ENCODE measurements at places on chromosomes 2 and 18.

DNA sequence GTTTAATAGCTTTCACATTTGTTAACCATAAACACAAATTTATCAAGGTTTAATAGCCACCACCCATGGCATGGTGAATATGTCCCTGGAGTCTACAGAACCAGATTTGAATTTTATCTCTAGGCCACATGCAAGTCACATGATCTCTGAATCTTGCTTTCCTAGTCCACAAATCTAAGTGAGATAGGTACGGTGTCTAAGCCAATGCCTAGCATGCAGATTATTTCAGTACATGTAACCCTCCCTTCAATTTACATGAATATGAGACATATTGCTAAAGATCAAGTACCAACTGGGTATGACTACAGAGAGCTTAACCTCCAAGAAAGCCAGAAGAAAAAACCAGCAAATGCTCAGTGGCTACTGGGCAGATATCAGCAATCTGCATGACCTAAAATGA, 10.0 kb downstream of the ZNF24 start:
- no peak for DNase-seq

DNA sequence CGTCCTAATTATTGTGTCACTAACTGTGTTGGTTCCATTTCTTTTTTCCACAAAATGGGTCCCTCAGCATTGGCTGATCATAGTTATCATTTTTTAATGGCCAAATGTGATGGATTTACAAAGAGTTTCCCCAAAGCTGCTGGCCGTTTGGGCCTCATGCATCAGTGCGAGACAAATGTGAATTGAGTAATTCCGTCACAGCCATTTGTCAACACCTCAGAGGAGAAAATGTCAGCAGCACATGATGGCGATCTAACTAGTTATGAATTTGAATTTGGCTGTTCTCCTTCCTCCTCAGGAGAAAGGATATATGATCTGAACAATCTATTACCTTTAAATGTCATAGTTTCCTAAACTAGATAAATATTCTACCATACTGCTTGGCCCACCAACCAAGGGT, 54.9 kb upstream of the SP3 start:
- DNase-seq: no peak

DNA sequence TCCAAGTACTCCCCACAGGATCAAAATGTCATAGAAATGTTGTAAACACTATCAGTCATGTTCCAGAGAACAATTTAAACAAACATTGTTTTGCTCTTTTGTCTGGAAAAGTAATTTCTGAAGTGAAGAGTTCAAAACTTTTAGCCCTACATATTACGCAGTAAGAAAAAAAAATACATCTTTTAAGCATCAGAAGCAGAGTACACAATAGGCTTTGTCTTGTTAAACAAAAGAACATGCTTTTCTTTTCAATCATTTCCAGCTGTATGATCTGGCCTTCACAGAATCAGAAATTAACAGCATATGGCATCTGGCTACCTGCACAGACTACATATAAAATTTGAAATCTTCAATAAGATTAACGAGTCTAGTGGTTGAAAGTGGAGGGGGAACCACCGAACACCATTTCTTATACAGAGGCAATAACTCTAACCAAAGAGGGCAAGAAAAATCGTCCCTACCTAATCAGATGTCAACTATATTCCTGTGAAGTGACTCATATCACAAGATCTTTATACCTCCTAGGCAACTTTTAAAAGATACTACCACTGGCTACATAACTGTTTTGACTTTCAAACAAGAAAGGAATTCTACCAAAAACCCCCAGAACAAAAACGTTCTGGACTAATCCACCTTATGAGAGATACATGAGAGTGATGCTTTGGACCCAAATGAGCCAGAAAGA, 149.3 kb downstream of the EXOC6B start:
- DNase-seq: no peak

DNA sequence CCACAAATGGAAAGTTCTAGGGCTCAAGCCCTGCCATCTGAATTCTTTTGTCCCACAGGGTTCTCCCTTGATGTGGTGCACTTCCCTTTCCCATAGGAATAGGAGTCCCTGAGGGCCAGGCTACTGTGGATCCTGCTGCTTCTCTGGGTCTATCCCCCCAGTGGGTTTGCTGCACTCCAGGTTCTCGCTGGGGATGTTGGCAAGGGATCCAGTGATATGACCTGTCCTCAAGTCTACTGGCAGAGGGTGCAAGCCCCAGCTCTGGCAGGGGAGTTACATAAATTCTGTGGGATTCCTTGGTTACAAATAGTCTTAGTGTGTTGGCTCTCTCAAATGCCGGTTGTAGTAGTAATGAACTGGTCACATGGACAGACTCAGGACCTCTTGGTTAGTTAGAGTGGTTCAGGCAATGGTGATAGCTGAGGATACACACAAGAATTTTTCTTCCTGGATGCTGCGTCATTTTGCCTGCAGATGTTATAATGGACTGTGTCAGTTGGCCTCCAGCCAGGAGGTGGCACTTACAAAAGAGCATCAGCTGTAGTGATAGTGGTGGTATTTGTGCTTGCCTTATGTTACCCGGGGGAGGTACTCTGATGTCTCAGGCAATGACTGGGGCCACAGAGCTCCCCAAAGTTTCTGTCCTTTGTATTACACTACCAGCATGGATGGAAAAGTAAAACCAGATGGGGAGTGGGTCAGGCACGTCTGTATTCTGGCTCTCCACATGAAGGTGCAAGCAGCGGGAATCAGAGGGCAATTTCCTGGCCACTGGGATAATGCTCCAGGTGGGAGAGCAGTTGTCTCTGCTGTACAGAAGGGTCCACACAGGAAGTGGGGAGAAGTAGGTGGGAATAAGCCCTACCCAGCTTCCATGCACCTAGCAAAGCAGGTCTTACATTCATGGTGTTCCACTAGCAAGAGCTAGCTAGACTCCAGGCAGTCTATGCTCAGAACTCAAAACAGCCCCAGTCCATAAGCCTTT, 267.9 kb downstream of the SOX11 start:
- no peak for DNase-seq

DNA sequence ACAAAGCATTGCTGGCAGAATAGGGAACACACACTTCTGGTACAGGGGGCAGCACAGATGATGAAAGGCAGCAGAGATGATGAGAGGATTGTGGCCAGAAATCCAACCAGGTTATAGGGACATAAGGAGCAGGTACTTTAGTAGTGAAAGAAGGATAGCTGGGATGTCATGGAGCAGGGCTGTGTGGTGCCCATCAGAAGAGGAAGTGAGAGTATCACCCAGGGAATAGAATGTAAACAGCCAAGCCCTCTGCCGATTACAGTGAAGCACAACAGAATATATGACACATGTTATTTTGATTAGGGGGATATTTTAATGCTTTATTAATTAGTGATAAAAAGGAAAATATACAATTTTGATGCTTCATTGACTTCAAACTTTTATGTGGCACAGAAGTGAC, 883.4 kb upstream of the CDH2 start:
- no peak for DNase-seq

DNA sequence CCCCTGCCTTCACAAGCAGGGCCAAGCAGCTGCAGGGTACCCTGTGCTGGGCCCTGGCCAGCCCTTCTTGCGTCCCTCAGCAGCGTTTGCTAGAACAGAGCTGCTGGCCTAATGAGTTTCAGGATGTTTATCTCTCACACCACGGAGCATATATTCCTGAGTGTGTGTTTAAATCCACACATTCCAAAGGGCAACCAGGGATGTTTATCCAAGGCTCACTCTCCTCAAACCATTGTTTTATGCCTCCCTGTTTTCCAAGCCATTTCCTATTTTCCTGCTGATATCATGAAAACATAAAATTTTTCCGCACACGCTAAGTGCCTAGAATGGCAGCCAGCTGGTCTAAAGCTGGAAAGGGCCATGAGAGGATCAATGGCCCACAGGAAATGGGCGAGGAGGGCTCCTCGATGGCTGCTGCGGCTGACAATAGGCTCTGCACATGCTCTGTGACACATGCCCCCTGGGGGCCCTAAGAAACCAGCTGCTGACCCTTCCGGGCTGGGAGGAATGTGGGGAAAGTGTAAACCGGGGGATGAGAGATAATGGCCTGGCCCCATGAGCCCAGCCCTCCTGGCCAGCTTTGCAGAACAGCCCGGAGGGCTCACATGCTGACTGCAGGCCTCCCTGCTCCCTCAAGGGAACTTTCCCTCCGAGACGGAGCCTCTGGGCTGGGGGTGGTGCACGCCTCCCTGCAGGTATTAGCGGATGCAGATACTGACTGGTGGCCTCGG, 194.0 kb downstream of the NDUFA10 start:
- no peak for DNase-seq

- DNase-seq: no peak
Measured at GRCh38 chr2:236965021-236965840, 120.5 kb upstream of the COPS8 start.

DNA sequence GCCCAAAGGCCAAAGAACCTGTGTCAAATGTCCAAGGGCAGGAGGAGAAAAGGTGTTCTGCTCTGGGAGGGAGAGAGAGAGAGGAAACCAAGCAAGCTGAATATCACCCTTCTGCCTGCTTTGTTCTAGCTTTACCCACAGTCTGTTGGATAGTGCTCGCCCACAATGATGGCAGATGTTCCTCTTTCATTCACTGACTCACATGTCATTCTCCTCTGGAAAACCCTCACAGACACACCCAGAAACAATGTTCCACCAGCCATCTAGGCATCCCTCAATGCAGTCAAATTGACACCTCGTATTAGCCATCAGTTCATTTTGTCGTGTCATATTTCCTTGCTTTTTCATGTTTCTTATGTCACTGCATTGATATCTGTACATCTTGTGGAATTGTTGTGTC, 150.3 kb downstream of the UBR3 start:
- no peak for DNase-seq

GRCh38 chr2:22604136-22604535, 780.8 kb upstream of the KLHL29 start:
- no peak for DNase-seq

DNA sequence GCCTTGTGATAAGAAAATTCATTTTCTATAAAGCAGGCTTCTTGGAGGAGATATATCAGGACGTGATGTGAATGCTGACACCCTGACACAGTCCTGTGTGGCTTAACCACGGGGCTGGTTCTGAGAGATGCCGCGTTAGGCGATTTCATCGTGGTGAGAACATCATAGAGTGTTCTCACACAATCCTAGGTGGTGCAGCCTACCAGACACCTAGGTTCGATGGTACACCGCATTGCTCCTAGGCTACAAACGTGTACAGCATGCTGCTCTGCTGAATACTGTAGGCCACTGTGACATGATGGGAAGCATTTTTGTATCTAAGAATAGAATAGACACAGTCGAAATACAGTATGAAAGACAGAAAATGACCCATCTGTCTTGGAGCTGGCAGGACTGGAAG, 82.5 kb downstream of the TNFRSF11A start:
- DNase-seq: no peak

GRCh38 chr2:54557601-54558187, 101.6 kb downstream of the SPTBN1 start:
- peak; percentile 70 for DNase-seq

GRCh38 chr2:141692829-141693228, 438.0 kb downstream of the LRP1B start:
- no peak for DNase-seq

DNA sequence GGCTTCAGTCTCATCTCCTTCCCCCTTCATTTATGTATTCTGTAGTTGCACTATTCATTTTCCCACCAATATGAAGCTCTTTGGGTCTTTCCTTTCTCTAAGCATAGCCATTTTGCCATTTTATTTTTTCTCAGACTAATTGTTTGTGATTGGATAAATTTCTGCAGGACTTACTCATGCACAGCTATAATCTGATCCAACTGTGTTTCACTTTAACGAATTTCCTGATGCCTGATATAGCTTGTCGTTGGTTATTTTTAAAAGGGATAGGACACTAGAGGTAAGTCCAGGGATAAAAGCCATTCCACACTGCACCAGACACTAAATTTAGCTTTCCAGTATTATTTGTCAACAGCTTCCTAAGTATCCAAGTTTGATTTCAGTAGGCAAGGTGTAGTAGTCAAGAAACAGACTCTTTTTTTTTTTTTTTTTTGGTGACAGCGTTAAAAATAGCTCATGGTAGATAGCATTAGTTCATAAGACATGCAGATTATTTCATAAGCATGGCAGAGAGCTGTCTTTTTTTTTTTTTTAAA, 17.4 kb downstream of the ASB18 start:
- no peak for DNase-seq

DNA sequence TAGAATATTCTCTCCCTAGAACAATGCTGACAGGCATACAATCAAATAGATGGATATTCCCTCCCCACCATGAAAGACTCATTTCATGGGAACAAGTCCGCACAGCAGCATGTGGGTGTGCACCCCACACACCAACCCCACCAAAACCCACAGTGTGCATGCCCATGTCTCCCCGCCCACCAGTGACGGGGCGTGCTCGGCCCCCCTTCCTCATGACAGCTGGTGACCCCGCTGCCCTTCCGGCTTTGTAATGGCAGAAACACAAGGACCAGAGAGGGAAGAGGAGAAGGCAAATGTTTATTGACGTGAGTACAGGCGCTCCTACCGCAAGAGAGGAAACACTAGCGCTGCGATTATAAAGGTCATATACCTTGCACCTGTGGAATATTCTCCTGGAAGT, 30.8 kb upstream of the ODC1 start:
- DNase-seq: no peak

DNA sequence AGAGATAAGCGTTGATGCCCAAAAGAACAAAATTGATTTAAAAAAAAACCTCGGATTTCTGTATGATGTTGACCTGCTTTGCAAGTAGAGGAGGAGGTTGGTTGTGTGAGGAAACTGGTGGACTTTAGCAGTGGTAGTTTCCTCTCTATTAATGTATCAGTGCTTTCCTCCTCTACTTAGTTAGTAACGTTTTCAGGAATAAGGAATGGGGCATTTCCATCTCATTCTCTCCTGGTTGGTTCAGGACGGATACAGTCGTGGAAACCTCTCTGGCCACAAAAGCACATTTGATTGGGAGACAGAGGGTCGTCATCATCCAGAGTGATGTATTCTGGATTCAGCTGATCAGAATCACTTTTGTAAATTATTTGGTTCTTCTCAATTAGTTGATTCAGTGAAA, 1.5 kb downstream of the FHOD3 start:
- no peak for DNase-seq

GRCh38 chr2:27989149-27989548, 98.6 kb downstream of the BABAM2 start:
- DNase-seq: no peak

GRCh38 chr2:28378679-28379584, 13.7 kb upstream of the FOSL2 start:
- DNase-seq: no peak

DNA sequence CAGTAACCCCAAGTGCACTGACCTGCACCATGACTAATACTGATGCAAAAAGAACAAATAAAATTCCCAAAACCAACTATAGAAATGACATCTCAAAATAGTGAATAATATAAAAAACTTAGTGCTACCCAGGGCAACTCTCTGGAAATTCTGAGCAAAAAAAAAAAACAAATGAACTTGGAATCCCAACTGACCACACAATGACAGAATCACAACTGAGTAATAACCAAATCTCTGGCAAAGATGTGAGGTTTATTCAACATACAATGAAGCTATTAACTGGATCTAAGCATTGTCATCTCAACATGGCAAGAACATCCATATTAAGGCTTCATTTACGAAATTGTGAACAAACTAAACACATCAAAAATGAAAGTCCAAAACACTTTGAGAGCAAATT, 22.7 kb downstream of the EXOC6B start:
- no peak for DNase-seq

DNA sequence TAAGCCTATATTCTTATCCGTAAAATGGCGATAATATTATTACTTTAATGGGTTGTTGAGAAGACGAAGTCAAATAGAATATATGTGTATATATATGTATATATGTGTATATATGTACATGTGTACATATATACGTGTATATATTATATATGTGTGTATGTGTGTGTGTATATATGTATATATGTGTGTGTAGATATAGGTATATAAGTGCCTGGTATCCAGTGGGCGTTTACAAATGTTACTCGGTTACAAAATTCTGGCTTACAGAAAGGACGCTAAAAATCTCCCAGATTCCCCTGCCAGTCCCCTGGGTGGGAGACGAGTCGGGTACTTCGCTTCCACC, 295 bp upstream of the MTX2 start:
- no peak for DNase-seq
